ENCODE measurements at places on chromosomes 13 and 19.

DNA sequence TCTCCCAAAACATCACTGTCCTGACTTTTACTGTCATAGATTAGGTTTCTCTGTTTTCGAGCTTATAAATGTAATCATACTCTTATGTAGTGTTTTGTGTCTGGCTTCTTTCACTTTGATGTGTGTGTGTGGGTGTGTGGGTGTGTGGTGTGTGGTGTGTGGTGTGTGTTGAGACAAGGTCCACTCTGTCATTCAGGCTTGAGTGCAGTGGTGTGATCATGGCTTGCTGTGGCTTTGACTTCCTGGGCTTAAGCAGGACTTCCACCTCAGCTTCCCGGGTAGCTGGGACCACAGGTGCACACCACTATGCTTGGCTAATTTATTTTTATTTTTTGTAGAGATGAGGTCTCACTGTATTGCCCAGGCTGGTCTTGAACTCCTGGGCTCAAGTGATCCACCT is 59.6 kb downstream of the PDS5B start:
- no peak for DNase-seq

DNA sequence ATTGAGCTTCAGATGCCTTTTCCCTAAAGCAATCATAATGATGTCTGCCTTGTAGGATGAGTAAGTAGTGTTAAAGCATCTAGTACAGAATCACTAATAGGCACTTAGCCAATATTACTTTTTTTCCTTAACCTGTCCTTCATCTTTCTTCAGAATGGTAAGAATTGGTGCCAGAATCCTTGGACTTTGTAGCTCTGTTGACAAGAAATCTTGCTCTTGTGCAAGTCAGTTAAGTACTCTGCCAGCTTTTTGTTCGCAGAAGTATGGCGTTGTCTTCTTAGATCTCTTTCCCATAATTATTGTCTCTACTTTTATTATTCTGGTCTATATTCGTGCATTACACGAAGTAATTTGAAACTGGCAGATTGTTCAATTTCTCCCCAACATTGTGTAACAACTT is 554.5 kb downstream of the PCDH9 start:
- no peak for DNase-seq

GRCh38 chr13:21478881-21479808 is 20.0 kb upstream of the ZDHHC20 start:
- peak; percentile 2 for DNase-seq

DNA sequence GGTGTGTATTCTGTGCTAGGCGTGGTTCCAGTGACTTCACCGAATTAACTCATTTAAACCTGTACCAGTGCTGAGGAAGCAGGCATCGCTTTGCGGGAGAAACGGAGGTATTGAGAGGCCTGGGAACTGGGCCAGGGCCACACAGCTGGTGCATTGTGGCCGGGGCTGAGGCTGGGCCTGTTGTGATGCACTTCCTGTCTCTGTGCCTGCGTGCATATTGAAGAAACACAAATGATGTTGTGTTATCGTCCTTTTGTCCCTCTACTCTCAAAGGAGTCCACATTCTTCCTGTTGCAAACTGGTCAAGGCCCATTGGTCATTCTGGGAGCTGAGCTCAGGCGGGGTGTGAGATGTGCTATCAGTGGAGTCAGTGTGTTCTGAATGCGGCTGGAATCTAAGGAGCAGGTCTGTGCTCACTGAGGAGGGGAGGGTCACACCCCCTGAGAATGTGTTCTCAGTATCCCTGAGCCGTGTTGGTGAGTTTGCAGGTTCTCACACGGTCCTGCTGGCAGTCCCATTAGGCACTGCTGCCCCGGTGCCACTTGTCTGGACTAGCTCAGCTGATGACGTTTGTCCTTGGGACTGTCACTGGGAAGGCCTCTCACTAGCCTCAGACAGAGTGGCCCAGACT is 62.1 kb downstream of the ARHGEF7 start:
- DNase-seq, result no peak

DNA sequence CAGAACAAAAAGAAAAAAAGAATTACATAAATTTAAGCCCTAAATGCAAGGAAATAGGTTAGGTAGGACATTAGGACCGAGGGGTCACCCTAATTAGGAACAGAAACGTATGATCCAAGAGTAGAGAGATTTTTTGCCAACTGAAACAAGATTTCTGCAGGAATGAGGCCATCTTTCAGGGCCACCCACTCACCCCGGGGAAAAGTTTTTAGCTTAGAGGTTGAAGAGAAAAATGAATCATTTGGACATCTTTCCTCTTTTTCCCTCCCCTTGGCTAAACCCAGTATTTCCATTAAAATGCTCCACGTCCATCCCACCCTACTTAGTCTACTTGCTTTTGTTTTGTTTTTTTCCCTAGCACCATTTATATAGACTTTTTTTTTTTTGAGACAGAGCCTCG is 10.6 kb upstream of the PNMA8A start:
- DNase-seq, result no peak

- DNase-seq, result no peak
Measured at GRCh38 chr19:359653-359925, 15.0 kb upstream of the MIER2 start.

DNA sequence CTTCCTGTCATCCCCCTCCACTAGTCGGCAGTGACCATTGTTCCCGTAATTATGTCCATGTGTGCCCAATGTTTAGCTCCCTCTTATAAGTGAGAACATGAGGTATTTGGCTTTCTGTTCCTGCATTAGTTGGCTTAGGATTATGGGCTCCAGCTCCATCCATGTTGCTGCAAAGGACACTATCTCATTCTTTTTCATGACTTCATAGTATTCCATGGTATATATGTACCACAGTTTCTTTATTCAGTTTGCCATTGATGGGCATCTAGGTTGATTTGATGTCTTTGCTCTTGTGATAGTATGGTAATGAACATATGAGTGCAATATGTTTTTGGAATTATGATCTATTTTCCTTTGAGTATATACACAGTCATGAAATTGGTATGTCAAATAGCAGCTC is 522.1 kb downstream of the DCT start:
- DNase-seq, result no peak

DNA sequence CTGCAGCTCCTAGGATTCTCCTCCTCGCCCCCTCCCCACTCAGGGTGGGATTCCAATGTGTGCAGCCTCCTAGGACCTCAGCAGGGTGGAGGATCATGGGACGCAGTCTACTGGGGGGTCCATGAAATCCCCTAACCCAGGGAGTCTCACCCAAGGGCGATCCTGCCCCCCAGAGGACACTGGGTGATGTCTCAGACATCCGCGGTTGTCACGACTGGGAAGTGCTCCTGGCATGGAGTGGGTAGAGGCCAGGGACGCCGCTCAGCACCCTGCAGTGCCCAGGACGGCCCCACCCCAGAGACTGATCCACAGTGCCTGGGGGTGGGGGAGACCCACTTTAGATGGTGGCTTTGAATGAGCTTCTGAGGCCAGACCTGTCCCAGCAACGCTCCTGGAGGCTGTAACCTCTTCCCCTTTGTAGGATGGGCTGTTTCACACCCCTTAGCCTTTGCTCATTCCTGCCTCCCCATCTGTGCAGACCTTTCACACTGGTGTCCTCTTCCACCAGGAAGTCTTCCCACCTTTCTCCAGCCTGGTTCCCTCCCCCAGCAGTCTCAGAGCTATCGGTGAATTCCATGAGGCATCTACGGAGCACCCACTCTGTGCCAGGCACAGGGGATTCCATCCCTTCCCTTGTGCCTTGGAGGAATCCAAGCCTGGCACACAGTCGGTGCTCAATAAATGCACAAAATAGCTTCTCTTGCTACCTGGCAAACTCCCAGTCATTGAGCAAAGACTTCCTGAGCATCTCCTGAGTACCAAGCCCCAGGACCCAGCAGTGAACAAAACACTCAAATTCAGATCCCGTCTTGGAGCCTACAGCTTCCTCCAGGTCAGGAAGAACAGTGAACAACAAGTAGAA is 10.5 kb downstream of the SMIM24 start:
- DNase-seq, result no peak

- no peak for DNase-seq
Measured at GRCh38 chr19:31315652-31316051, 33.6 kb downstream of the TSHZ3 start.

DNA sequence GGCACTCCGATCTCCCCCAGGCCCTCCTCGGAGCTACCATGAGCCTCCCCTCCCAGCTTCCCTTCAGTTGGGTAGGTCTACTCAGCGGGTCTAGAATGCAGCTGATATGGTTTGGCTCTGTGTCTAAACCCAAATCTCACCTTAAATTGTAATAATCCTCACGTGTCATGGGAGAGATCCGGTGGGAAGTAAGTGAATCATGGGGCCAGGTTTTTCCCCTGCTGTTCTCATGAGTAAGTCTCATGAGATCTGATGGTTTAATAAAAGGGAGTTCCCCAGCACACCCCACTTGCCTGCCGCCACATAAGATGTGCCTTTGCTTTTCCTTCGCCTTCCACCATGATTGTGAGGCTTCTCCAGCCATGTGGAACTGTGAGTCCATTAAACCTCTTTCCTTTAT is 14.5 kb upstream of the DOCK9 start:
- DNase-seq, result no peak
